ENCODE measurements at places on chromosomes 1 and 21. TPM values are rescaled to one million over a fixed set of nuclear protein-coding genes. Genes with fewer than 3 reads are reported as not detected.

TPTE gene
- total RNA-seq: not detected

DNA sequence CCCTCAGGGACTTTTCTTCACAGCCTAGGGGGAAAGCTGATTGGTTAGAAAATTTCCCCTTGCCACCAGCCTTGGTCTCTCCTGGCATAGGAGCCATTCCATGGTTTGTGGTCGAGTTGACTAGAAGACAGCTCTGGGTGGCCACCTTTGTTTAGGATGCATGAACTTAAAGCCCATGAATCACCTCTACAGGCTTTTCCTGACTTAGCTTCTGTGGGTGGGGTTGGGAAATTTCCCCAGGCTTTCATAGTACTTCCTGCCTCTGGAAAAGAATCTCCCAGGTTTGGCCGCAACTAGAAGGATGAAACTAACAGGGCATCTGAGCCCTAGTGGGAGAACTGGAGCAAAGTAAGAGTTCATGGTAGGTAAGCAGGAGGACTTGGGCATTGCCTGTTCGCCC, 72.6 kb downstream of the SNRPE start:
- H3K27ac ChIP-seq: no peak overlapping the region
- no peaks in the 10 kb centered on the region for H3K27me3 ChIP-seq
- no peak for DNase-seq

DNA sequence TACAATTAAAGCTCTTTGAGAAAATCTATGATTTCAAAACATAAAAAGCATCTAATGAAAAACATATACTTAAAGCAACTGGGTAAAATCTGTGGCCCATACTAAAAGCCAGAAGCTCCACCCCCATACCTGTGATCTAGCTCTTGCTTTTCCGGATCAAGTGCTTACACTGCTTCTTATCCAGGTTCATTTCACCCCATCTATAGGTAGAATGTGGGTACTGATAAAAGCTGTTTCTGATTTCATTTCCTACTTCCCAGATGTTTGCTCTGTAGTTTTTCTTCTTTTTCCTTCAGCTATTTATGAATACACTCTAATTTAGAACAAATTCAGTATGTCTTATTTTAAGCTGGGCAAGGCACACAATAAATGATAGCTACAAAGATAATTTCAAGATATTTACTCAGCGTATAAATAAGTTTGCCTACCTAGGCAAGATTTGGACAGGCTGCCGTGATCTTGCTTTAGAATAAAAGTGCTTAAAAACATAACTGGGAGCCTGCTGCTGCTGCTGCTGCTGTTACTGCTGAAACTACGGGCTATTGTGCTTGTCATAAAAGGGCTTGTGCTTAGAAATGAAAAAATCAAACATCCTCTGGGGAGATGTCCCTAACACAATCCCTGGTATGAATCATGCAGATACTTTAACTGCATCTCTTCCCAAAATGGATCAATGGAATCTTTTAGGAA, 2.1 kb downstream of the SIPA1L2 start:
- peaks cover 7% of the 10 kb centered on the region for H3K4me1 ChIP-seq
- peak overlapping the region; percentile 71 for H3K27ac ChIP-seq
- H3K27me3 ChIP-seq: no peaks in the 10 kb centered on the region
- H3K36me3 ChIP-seq: no peaks in the 10 kb centered on the region
- DNase-seq: no peak

DNA sequence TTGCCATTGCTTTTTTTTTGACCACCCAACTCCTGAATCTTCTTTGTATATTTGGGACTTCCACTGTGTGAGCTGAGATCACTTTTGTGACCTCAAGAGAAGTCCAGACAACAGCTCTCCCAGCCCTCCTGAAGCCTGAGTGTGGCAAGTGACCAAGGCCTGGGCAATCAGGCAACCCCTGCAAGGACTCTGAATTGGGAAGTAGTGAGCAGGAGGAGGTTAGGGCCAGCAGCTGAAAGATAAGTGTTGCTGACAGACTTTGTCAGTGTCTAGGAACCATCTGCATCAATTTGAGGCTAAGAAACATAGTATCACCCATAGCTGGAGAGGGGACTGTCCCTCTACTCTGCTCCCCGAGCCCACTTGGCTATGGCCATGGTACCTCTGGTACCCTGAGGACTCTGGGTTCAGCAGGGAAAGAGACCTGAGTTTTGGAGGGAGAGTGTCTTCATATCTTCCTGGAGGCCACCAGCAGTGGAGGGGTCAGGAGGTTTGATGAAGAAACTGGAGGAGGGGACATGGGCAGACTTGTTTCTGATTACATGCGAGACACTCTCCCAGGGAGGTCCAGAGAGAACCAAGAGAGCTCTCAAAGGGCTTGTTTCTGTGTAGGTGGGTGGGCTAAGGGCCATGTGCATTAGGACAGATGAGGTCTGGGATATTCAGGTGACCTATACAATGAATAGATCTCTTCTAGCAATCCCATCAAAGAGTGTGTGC, 147.0 kb upstream of the DNAH14 start:
- H3K4me3 ChIP-seq: no peak overlapping the region
- no peak for DNase-seq
- no peaks in the 10 kb centered on the region for H3K4me1 ChIP-seq
- no peak overlapping the region for H3K27ac ChIP-seq

- H3K4me1 ChIP-seq: no peaks in the 10 kb centered on the region
- no peaks in the 10 kb centered on the region for H3K27me3 ChIP-seq
- no peak overlapping the region for H3K4me3 ChIP-seq
- DNase-seq: no peak
- no peak overlapping the region for H3K27ac ChIP-seq
- H3K36me3 ChIP-seq: no peaks in the 10 kb centered on the region
These were observed 24.4 kb upstream of the DOCK7 start for GRCh38 chr1:62712336-62713243.
